ENCODE measurements at places on chromosomes 16 and 17. TPM values are rescaled to one million over a fixed set of nuclear protein-coding genes. Genes with fewer than 3 reads are reported as not detected.

The ZNF385C gene
- total RNA-seq = 0.20 TPM

The NAGLU gene
- 8.3 TPM for total RNA-seq

The RABEP2 gene
- 20.5 TPM for total RNA-seq

The HIC1 gene
- total RNA-seq = 19.0 TPM

The PRSS27 gene
- total RNA-seq = 0.12 TPM

The KLHL11 gene
- total RNA-seq = 3.5 TPM

The GAS2L2 gene
- 0.27 TPM for total RNA-seq

The MYH3 gene
- total RNA-seq = 0.87 TPM

The MGAT5B gene
- total RNA-seq = not detected

The ERBB2 gene
- total RNA-seq = 75.8 TPM

The HIGD1B gene
- total RNA-seq = 22.2 TPM

The ZNRF1 gene
- total RNA-seq = 24.5 TPM

The KRT9 gene
- not detected for total RNA-seq

The SLC52A1 gene
- total RNA-seq = not detected

The HSPB9 gene
- 0.12 TPM for total RNA-seq

The TMEM106A gene
- 1.8 TPM for total RNA-seq

The AHSP gene
- total RNA-seq = not detected

The TNP2 gene
- not detected for total RNA-seq

The TNFRSF17 gene
- not detected for total RNA-seq

The NPIPB13 gene
- 3.5 TPM for total RNA-seq

The SLC6A4 gene
- not detected for total RNA-seq

The C16orf86 gene
- 2.2 TPM for total RNA-seq

The GPRC5B gene
- total RNA-seq = 103 TPM

The STXBP4 gene
- 5.2 TPM for total RNA-seq

The NTN3 gene
- total RNA-seq = 0.52 TPM

The SRSF1 gene
- total RNA-seq = 98.1 TPM

The KRTAP4-11 gene
- not detected for total RNA-seq

The ATAD5 gene
- total RNA-seq = 0.50 TPM

The HOXB7 gene
- total RNA-seq = 0.30 TPM

The PRAC2 gene
- total RNA-seq = not detected

The FKBP10 gene
- 10.2 TPM for total RNA-seq

The CACNA1G gene
- total RNA-seq = 0.25 TPM

The HOXB8 gene
- not detected for total RNA-seq

The WNT3 gene
- 0.92 TPM for total RNA-seq

The KCNH6 gene
- not detected for total RNA-seq

The LRRC75A gene
- total RNA-seq = 0.47 TPM

The SPATA33 gene
- 2.6 TPM for total RNA-seq

The SP6 gene
- 0.15 TPM for total RNA-seq

The EPOP gene
- 0.57 TPM for total RNA-seq

The TNFRSF13B gene
- total RNA-seq = not detected

The KRTAP4-5 gene
- not detected for total RNA-seq

The MYH13 gene
- total RNA-seq = not detected

The PABPN1L gene
- total RNA-seq = not detected

The MYOCD gene
- total RNA-seq = 35.7 TPM

The LLGL2 gene
- 5.1 TPM for total RNA-seq

The PDE6G gene
- total RNA-seq = not detected

The KRTAP4-4 gene
- not detected for total RNA-seq

The CCL3 gene
- total RNA-seq = not detected

The CYBA gene
- 48.6 TPM for total RNA-seq

The CCL17 gene
- not detected for total RNA-seq

The TOM1L2 gene
- total RNA-seq = 287 TPM

The ELOB gene
- 325 TPM for total RNA-seq

The RASD1 gene
- 50.8 TPM for total RNA-seq

Data from left ventricle myocardium superior (tissue), 1 donor.